ENCODE measurements at places on chromosomes 7 and 10.

- DNase-seq = no peak
These were observed 44.3 kb downstream of the SORBS1 start for GRCh38 chr10:95516774-95517373.

GRCh38 chr7:140926021-140926817 lies 1.5 kb upstream of the BRAF start:
- DNase-seq = no peak

DNA sequence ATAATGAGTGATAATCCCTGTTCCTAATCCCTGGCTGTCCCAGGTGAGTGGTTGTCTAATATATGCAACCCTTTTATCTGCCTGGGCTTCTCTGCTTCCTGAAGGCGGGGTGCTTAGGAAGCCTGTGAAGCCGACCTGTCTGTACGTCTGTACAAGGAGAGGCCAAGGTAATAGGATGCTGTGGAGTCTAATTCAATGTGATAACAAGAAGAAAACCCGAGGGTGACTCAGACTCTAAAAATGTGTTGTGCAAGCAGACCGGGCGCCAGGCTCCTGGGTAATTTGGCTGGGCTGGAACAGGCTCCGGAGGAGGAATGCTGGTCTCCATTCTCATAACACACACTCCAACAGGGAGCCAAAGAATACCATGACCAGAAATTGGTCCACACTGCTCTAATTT lies 43.6 kb downstream of the THNSL1 start:
- no peak for DNase-seq

- DNase-seq = peak; percentile 28
These were observed 481.0 kb downstream of the TNS3 start for GRCh38 chr7:47100817-47101435.

DNA sequence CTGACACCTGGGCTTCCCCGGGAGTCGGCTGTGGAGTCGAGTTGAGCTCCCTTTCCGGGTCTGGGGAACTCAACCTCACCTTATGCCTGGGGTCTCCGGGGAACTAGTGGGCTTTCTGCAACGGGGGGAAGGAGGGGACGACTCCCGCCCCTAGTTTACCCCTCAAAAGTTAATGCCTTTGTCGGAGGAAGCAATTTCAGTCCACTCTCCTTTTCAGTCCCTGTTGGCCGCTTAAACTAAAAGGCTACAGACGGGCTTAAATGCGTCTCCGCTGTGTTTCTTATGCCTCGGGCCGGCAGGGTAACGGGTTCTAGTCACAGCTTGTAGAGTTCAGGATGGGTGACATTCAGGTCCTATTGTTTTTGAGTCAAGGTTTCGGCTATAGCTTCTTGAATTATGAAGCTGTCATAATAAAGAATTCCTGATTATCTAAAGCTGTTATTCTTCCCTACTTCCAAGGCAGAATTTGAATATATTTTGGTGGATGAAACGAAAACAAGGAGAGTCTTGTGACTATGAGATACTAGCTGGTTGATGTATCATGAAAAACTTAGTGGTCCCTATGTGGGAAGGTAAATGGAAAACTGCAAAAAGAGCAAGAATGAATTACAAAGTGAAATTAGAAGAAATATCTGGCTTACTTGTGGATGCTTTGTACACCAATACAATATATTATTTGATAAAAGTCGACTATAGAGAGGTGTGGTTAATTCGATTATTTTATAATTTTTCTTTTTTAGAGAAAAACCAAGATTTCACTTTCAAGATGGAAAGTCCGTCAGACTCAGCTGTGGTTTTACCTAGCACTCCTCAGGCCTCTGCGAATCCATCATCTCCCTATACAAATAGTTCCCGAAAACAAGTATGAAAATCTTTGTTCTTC lies 495 bp downstream of the SFR1 start:
- DNase-seq = no peak

GRCh38 chr7:155684543-155684942 lies 40.1 kb downstream of the RBM33 start:
- no peak for DNase-seq

DNA sequence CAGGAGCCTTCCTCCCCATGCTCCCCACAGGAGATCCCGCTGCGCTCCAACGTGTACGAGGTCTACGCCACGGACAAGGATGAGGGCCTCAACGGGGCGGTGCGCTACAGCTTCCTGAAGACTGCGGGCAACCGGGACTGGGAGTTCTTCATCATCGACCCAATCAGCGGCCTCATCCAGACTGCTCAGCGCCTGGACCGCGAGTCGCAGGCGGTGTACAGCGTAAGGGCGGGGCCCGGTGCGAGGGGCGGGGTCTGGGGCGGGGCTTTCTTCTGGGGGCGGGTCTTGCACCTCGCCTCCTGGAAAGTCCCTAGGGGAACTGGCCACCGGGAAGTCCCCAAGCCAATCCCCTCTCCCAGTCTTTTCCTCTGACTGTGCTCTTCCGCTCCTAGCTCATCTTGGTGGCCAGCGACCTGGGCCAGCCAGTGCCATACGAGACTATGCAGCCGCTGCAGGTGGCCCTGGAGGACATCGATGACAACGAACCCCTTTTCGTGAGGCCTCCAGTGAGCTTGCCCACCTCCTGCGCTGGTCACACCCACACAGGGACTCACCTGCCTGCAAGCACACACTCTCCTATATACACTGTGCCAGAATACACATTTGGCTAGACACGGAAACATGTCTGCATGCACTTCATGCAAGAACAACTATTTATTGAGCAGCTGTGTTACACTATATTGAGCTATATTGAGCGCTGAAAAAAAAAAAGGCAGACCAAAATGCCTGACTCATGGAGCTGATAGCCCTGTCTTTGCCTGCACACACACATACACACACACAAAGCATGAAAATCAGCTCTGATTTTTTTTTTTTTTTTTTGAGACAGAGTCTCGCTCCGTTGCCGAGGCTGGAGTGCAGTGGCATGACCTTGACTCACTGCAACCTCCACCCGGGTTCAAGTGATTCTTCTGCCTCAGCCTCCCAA lies 32.7 kb upstream of the VSIR start:
- no peak for DNase-seq

- no peak for DNase-seq
These were observed 114.8 kb downstream of the SDK1 start for GRCh38 chr7:3415861-3416312.

- no peak for DNase-seq
These were observed 105.3 kb upstream of the FAM20C start for GRCh38 chr7:87047-87446.

DNA sequence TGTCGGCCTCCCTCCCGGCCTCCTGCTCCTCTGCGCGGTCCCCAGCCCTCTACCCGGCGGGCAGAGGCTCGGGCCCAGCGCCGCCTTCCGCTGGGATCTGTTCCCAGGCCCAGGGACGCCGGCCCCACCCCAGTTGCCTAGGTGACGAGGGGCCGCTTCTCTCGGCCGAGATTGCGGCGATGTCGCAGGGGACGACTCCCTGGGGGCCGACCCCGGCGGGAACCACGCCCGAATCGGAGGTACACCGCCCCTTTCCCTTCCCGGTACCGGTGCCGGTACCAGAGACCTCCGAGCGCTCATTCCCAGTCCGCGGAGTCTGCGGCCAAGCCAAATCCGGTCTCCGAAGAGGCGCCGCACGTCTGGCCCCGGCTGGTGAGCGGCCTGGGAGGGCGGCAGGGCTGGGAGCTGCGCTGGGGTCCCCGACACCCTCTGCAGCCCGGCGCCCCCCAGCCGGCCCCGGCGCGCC lies at the start of gene CABCOCO1:
TSS of gene CABCOCO1 (plus strand) at position 136 of the 466 bp plus-strand sequence. CDS start at position 180, 44 bp downstream.
- peak; percentile 30 for DNase-seq

- DNase-seq = no peak
These were observed 66.7 kb downstream of the ARL4A start for GRCh38 chr7:12754179-12754578.

DNA sequence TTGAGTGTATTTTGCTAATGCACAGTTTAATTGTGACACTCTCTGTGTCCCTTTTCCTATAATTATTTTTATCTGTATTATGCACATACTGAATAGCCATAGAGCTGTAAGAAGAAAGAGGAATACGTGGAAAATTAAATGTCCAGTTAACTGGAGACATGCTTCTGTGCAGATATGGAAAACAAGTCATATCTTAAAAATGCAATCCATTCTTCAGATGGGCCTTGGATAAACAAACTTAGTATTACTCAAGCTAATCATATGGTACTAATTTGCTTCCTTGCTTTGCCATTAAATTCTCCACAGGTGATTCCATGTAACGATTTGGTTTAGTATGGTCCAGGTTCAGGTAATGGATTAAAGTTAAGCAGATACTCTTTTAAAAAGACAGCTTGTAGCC lies 201.2 kb upstream of the CELF2 start:
- no peak for DNase-seq

GRCh38 chr7:72337390-72338167 lies 74.6 kb downstream of the CALN1 start:
- no peak for DNase-seq

- DNase-seq = no peak
These were observed 41.4 kb upstream of the PNLIPRP3 start for GRCh38 chr10:116385994-116386809.

GRCh38 chr7:158025686-158026600 lies 561.7 kb downstream of the PTPRN2 start:
- no peak for DNase-seq
